Fibroblast of the aortic adventitia (primary cell): ENCODE measurements at places on chromosomes 2 and 18.

GRCh38 chr2:55772109-55772980 lies 78.7 kb upstream of the PNPT1 start:
- DNase-seq = no peak

DNA sequence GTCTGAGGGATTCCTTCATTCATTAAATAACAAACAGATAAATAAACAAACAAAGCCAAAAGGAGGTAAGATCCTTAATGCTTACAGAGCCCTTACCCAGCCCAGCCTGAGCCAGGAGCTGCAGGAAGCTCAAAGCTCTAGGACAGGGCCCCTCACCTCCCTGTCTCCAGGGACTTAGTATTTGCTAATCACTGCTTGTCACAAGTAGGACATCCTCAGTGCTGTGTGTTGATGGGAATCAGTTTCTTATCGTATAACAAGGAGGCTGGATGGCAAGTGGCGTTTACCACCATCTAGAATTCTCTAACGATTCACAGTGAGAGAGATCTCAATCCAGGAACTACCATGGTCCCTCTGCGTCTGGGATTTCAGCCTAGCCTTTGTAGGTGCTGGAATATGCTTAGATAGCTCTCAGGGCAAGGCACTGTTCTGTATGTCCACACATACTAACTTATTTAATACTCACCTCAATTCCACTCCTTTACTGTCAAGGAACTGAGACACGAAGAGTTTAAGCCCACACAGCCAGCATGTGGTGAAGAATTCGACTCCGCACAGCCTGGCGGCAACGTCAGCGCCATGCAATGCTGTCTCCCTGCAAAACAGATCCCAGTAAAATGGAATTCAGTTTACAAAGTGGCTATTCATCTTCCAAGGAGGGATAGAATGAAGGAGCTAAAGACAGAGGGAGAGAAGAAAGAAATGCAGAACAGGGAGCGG lies 164.8 kb downstream of the MYCN start:
- no peak for DNase-seq

DNA sequence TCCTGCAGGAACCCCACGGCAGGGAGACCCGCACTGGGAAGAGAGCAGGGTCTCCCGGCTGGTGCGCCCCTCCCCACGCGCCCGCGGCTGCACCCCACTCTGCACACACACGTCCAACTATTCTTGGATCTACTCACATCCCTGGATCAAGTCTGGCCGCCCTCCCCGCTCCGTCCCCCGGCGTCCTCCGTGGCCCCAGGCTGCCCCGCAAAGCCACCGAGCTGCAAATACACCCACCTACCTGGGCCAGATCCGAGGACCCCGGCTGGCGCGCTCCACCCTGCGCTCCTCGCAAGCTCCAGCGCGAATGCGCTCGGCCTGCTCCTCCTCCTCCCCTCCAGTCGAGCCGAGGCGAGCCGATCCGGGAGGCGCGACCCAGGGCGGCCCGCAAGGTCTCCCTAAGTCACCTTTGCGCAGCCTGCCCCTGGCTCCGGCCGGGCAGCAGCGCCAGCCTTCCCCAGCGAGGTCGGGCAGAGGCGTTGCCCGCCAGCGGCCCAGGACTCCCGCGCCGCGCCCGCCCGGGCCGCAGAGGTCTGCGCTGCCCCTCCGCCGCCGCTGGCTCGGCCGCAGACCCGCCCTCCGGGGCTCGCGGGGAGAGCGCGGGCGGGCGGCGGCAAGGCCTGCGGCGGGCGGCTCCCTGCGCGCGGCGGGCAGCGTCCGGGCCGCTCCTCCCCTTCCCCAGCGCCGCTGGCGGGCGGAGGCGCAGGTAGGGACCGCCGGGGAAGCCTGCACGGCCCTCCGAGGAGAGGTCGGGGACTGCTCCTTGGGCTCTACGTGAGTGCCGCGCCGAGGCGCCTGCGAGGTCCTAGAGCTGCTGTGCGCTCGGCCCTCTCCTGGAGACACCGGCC lies 126.0 kb downstream of the OSBPL1A start:
- peak; percentile 56 for DNase-seq

DNA sequence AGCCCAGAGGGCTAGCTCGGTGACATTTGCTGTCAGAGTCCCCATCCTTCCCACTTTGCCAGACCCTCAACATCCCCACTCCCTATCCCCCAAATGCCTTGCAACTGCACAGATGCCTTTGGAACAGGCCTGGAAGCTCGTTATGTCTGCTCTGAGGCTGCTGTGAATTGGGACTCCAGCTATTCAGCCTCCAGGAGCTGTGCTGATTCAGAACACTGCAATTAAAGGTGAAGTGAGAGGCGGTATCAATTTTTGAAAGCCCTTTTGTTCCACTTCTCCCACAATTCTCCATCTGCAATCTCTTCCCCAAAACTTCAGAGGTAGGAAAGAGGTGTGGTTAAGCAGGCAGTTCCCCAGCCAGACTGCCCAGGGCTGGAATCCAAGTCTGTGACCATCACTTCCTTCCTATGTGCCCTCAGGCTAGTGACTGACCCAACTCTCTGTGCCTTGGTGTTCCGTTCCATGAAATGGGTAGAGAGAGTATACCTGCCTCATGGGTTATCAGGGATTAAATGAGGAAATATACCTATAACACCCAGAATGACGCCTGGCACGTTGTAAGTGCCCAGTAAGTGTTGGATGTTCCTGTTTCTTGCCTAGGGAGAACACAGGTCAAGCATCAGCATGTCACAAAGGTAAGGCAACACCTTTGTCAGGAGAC lies 17.5 kb downstream of the NOSTRIN start:
- no peak for DNase-seq

GRCh38 chr2:61448229-61448628 lies 22.7 kb downstream of the USP34 start:
- no peak for DNase-seq

DNA sequence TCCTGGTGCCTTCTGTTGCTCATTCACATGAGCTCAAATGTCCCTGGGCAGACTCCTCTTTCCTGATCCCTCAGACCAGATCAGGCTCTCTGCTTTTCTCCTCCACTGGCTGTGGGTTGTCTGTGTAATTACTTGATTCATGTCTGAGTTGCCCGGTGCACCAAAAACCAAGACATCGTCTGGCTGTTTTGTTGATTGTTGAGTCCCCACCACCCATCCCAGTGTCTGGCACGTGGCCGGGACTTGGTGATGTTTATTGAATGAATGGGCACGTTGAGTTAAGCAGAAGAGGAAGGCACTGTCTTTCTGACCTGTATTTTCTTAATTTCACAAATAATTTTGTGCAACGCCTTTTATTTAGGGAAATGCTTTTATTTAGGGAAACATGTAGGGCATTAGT lies 499.1 kb upstream of the HS6ST1 start:
- DNase-seq = no peak

DNA sequence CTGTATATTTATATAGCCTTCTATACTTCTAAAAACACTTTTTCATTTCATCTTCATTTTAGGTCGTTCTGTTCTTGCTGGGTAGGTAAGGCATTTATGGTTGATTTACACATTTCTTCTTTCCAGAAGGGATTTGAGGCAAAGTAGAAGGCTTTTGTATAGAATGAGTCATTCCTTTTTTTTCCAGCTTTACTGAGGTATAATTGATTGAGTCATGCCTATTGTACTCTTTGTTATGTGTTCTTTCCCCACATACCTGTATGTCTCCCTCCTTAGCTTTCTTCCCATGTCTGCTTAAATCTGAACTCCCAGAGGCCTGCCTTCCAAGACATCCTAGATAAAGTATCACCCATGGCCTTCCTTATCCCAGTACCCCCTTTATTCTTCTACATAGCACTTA lies 4.8 kb upstream of the CDC42EP3 start:
- peak; percentile 50 for DNase-seq
